ENCODE measurements at places on chromosomes 2 and 18.

DNA sequence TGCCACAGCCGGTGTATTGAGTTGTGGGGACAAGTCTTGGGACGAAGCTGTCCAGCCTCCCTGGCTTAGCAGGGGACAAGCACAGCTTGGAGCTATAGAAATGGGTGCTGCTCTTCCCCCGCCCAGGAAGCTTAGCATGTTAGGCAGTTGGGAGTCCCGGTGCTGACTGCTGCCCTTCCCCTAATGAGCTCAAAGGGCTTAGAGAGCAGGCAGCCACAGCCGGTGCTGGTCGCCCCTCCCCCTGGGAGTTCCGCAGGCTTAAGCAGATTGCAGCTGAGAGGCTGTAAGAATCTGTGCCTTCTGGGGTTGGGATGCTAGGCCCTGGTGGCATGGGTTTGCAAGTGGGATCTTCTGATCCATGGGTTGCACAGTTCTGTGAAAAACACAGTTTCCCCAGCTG lies 237.3 kb downstream of the DCDC2C start:
- no peak for DNase-seq

GRCh38 chr2:167862782-167863181 lies 384.6 kb downstream of the STK39 start:
- no peak for DNase-seq

- no peak for DNase-seq
These were observed 101.2 kb upstream of the SEC11C start for GRCh38 chr18:59038295-59039039.

DNA sequence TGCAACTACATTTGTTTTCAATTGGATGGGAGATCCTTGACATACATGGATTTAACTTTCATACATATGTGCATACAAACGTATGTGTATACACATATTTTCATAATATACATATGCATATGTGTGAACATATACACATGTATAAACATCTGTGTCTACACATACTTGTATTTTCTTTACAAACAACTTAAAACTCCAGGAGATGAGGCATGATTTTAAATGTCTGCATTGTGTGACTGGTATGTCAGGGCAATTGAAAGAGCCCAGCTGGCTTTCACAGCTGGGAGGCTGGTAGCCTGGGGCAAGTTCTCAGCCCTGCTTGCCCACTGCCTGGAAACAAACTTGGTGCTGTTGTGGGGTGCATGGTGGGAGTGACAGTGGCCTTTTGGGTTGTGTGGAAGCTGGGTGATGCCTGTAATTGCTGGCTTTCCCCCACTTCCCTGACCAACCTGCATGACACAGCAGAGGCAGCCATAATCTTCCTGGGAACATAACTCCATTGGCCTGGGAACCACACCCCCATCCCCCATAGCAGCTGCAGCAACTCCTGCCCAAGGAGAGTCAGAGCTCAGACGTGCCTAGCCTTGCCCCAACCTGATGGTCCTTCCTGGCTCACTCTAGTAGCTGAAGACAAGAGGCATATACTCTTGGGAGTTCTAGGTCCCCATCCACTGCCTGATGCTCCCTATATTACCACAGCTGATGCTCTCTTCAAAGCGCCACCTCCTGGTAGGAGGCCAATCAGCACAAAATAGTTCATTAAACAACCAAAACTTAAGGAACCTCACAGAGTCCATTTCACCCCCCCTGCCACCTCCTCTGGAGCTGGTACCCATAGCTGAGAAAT lies 158.3 kb downstream of the CERS6 start:
- no peak for DNase-seq

DNA sequence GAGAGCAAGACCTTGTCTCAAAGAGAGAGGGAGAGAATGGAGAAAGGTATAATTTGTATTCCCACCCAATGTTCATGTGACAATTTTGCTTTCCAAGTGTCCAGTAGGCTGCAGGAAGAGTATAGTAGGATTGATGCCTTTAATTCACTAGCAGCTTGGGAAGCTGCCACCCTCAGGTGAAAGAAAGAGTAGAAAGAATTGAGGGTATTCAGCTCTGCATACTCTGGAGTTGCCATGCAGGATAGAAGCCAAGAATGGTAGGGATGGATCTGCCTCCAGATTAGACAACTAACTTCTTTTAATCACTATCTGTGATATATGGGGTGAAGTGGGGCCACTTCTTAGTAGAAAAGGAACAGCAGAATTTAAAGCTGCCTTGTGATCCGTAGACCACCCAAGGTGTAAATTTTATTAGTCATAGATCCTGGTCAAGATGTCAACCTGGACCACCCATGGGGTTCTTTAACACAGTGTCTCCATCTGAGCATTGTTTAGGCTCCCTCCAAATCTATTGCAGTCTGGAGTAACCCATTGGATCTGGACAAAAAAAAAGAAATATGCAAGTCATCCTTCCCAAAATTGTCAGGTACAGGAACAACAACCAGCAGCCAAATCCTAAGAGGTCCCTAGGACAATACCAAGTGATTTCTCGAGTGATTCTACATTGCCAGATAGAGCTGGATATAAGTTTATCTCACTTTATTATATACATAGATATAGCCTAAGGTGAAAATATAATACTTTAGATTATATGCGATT lies 33.1 kb upstream of the DTNA start:
- DNase-seq, result no peak

DNA sequence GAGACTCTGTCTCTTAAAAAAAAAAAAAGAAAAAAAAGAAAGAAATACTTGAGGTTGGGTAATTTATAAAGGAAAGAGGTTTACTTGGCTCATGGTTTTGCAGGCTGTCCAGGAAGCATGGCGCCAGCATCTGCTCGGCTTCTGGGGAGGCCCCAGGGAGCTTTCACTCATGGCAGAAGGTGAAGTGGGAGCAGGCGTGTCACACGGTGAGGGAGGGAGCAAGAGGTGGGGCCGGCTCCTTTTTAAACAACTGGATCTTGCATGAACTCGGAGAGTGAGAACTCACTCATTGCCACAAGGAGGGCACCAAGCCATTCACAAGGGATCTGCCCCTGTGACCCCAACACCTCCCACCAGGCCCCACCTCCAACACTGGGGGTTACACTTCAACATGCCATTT lies 30.6 kb downstream of the CYP26B1 start:
- no peak for DNase-seq

- DNase-seq, result peak; percentile 21
These were observed 995 bp upstream of the RTN4 start for GRCh38 chr2:55051026-55051866.

- no peak for DNase-seq
These were observed 136.1 kb downstream of the SPOPL start for GRCh38 chr2:138637686-138638085.
